ENCODE measurements at places on chromosomes 4 and X. TPM values are rescaled to one million over a fixed set of nuclear protein-coding genes. Genes with fewer than 3 reads are reported as not detected.

ARHGAP36 gene
- not detected for total RNA-seq

AFF2 gene
- total RNA-seq = 0.72 TPM

DNA sequence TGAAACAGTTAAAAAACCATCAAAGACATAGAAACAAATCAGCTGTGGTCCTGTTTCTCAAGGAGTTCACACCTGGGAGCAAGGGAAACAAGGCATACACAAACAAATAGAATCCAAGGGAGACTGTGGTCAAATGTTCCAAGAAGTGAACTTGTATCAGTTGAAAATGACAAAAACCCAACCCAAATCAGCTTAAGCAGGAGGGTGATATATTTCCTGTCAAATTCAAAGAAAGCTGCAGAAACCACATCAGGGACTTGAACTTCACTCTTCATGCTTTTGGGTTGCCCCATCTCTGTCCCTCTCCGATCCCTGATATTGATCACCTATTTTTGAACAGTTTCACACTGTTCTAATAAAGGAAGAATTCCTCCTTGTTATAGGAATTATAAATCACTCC, 148.6 kb upstream of the FMR1 start:
- H3K27me3 ChIP-seq = no peaks in the 10 kb centered on the region
- H3K27ac ChIP-seq = no peak overlapping the region
- no peak for DNase-seq
- H3K4me3 ChIP-seq = no peak overlapping the region

DNA sequence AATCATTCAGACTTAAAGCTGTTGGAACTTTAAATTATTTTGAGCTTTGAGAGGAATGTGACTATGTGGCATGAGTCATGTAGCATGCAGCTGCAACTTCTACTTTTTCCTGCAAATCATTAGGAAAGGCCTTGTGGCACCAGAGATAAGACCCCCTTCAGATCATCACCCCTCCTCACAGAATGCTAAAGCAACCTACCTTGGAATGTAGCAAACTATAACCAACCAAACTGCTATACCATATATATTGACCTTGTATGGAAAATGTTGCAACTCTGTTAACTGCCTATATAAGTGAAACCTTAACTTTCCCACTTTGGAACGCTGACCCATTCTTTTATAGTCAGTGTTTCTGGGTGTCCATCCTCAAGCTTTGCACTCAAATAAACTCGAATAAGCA, 32.0 kb downstream of the ATXN3L start:
- no peak for DNase-seq
- H3K27me3 ChIP-seq = no peaks in the 10 kb centered on the region
- no peaks in the 10 kb centered on the region for H3K36me3 ChIP-seq
- no peak overlapping the region for H3K27ac ChIP-seq

DNA sequence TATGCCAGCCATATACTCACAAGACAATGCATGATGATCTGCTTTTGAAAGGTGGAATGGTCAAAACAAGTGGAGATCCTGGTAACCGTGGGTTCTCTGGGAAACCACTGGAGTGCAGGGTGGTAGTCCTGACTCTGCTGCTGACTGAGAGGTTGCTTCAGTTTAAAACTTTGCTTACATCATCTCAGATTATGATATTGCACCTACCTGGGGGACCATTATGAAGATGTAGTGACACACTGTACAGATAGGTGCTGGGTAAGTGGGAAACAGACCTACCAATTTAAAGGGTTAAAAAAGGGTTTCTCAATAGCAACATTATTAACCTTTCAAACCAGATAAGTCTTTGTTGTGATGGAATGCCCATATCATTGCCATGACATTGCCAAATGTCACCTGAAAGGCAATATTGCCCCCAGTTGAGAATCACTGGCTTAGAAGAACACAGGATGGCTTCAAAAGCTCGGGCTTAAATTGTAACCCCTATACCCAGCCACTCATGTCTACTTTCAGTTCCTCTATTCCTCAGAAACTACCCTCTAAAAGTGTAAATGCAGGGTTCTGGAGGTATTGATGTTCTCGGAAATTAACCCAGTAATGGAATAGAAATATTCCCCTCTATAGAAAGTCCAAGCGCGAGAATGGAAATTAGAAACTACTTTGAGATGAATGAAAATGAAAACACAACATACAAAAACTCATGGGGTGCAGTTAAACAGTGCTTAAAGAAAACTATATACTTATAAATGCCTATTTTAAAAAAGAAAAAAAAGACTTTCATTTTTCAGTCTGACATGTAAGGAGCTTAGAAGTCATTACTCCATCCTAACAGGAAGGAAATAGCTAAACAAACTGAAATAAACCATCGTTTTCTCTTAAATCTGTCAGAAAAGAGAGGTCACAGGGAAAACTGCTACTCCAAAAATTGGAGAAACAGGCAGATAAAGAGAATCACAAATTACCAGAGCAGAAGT, 65.8 kb downstream of the ARHGEF6 start:
- no peak for DNase-seq
- H3K4me3 ChIP-seq = no peak overlapping the region
- H3K27me3 ChIP-seq = no peaks in the 10 kb centered on the region
- no peaks in the 10 kb centered on the region for H3K4me1 ChIP-seq
- no peak overlapping the region for H3K27ac ChIP-seq

DNA sequence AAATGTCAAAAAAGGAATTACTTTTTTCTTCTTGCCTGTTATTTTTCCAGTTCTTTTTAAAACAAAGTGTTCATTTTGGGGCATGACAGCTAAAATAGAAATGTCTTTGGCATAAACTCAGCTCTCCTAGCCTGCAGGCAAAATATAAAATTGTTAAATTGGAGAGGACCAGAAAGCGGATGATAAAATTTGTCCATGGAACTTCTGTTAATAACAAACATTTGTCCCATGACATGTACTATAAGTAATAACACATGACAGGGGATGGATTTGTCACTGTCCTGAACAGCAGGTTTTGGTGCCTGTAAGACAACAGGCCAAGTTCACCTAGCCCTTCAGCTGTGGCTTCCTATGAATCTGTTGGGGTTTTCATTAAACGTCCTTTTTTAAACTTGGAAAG, 184.0 kb upstream of the TTC29 start:
- no peak overlapping the region for H3K27ac ChIP-seq
- H3K27me3 ChIP-seq = no peaks in the 10 kb centered on the region
- no peaks in the 10 kb centered on the region for H3K4me1 ChIP-seq
- no peak for DNase-seq
- no peaks in the 10 kb centered on the region for H3K36me3 ChIP-seq
- H3K4me3 ChIP-seq = no peak overlapping the region

Measured in stomach (tissue), 19 donors.